ENCODE measurements at places on chromosomes 3 and 15.
A peak's percentile ranks its signal among the peaks of the same experiment; 100 is the strongest.

GRCh38 chr3:8416965-8417364 is 84.7 kb upstream of the LMCD1 start:
- DNase-seq, result no peak

- DNase-seq, result no peak
Observed at GRCh38 chr15:92809880-92810361, 90.2 kb upstream of the CHD2 start.

DNA sequence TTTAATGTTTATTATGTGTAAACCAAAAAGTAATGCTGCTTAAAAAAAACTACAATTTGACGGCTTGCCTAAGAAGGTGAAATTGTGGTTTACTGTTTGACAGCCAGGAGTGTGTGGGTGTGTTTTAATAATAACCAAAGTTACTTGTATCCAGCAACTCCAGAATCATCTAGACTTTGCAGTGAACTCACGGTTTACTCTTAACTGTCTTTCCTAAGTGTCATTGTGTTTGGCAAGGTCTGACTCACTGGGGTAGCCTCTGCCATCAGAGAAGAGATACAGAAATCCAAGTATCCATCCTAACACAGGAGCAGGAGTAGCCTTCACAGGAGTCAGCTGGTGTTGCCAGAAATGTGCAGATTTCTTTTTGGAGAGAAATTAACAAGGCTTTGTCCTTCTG is 151.1 kb downstream of the CTNNB1 start:
- no peak for DNase-seq

DNA sequence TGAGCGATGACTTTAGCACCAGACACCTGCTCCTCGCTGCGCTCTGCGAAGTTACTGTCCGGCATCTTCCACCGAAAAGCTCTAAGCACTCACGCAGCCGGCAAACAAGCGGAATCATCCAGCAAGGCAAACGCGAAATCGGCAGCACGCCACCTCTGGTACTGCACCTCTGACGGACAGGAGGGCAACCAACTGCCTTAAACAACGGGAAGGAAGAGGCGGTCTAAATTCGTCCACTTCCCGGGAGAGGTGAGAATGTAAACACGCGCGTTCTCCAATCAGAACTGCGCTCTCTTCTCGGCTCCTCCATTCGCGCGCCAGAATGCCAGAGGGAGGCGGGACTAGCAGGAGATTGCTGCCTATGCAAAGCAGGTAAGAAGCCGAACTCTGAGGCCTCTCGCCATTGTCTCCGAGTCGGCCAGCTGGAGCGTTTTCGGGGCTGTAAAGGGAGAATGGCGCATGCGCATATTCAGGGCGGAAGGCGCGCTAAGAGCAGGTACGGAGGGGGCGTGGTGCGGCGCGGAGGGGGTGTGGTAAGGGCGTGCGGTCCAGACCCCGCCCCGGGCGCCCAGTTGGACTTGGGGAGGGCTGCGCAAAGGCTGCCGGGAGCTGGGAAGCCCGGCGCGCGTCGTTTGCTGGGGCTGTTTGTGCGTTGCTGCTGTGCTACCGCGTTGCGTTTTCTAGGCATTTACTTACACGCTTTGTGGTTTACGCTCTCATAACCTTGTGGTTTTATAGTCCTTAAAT is at the start of the genes BTD and HACL1:
Gene BTD (plus strand): TSS at position 347 of the 747 bp plus-strand sequence. CDS start 33,695 bp downstream, outside the sequence.
Gene HACL1 (minus strand): TSS at position 171 of the 747 bp plus-strand sequence. CDS start 106 bp downstream, at position 65.
- DNase-seq, result peak; percentile 95

DNA sequence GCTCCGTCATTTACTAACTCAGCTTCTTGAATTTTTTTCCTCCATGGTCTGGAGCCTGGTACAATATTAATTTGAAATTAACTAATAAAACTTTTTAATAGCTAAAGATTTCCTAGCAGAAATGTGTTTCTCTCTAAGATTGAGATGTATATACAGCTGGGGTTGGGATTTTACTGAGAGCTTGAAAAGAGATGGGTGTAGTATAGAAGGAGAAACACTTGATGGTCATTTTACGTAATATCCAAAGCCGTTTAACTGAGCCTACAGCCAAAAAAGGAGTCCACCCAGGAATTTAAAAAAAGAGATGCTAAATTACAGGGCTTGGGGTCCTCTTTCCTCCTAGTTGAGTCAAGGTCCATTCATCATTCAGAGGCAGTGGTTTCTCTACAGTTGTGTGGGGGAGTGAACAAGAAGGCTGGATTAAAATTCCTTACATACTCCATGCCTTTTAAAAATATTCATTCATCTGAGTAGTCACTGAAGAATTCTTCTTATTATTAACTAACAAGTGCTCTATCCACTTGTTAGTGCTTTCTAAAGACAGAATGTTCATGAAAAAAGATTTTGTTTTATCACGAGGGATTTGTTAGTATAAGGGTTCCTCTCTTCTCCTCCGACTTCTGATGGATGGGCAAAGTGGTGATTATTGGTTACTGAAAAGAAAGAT is 255.3 kb upstream of the IL12A start:
- no peak for DNase-seq

DNA sequence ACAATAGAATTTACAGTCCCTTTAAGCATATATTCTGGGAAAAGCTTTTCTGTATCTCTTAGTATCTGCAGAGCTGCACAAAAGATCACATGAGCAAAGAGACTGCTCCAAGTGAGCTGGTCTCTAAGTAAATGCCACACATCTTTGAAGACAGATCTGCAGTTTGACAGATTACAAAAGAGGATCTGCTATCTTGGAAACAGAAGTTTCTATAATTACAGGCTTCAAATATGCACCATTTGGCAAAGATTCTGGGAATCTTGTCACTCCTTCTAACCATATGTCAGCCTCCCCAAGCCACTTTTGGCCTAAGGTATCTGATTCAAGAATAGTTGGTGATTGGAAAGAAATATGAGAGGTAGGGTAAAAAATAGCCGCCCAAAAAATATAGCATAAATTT is 9.6 kb upstream of the CFAP44 start:
- DNase-seq, result no peak

GRCh38 chr3:33956206-33956605 is 157.8 kb downstream of the PDCD6IP start:
- no peak for DNase-seq

- no peak for DNase-seq
Observed at GRCh38 chr15:45094358-45094730, 19.6 kb downstream of the DUOX2 start.

DNA sequence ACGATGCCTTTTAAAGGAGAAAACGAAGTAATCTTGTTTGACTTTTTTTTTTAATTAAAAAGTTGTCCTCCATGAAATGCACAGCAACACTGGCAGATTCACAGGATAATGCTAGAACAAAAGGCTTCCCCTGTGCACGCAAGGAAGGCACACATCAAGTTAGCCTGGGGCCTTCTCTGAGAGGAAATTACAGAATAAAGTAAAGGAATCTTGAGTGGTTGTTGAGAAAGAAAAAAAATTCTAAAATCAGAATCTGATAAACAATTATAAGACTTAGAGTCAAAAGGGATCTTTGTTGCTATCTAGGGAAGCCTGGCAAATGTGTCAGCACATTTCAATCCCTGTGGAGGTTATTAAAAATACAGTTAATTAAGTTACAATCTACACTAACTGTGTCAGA is 946.0 kb downstream of the IGSF11 start:
- DNase-seq, result no peak

All from stimulated activated CD4-positive, alpha-beta T cell treated with anti-CD3 and anti-CD28 coated beads, Interleukin-1b, Interleukin-23, amount 100 ng/mL, for 1 hour (primary cell).